Central memory CD4-positive, alpha-beta T cell (primary cell): ENCODE measurements at places on chromosomes 1 and 21.
A peak's percentile ranks its signal among the peaks of the same experiment; 100 is the strongest.

- DNase-seq: no peak
Observed at GRCh38 chr21:42156690-42157605, 62.0 kb upstream of the ABCG1 start.

GRCh38 chr1:235972311-235972689 is 92.6 kb downstream of the NID1 start:
- DNase-seq: no peak

GRCh38 chr1:44318097-44319088 is 36.7 kb downstream of the ERI3 start:
- DNase-seq: peak; percentile 24

GRCh38 chr1:218395916-218396315 is 50.8 kb downstream of the TGFB2 start:
- DNase-seq: no peak

- DNase-seq: no peak
Observed at GRCh38 chr1:213940947-213941346, 46.8 kb upstream of the PROX1 start.

DNA sequence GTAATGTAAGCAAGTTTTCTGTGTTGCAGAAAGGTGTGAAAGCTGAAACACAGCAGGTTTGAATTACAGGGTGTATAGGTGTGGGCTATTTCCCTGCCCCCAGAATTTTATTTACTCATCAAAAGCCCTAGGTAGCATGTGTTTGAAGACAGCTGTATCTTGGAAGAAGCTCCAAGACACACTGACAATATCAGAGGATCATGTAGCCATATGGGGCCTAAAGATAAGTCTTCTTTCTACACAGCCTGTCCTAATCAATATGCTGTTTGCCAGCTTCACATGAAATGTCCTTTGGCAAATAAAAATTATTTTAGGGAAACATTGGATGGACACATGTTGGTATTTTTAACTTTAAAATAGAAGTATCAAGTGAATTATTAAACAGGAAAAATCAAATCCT is 17.5 kb upstream of the SUCO start:
- no peak for DNase-seq

DNA sequence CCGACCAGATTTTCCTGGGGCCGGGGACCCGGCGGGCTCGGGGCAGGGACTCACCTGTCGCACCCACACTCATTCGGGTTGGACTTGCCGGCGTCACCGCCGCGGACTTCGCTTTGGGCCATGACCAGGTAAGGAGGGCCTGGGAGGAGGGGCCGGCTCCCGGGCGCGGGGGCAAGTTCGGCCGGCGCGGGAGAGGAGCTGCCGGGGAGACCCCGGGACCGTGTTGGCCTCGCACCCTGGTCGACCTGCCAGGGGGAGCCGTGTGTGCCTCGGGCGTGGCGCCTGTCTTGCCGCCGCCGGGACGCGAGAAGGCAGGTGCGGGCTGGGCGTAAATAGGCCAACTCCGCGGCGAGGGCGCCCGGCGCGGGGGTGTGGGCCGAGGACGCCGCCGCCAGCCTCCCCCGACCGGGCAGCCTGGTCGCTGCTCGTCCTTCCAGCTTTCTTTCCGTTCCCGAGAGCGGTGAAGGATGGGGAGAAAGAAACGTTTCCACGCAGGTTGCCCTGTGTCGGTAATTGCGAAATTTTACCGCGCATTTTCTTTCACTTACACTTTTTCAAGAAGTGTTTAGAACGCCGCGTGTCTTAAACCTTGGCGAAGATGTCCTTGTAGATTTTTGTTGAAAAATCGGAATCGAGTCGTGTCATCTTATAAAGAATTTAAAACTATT is 558 bp downstream of the USP1 start:
- peak; percentile 50 for DNase-seq

- DNase-seq: no peak
Observed at GRCh38 chr1:84619383-84620102, 45.3 kb upstream of the CTBS start.

DNA sequence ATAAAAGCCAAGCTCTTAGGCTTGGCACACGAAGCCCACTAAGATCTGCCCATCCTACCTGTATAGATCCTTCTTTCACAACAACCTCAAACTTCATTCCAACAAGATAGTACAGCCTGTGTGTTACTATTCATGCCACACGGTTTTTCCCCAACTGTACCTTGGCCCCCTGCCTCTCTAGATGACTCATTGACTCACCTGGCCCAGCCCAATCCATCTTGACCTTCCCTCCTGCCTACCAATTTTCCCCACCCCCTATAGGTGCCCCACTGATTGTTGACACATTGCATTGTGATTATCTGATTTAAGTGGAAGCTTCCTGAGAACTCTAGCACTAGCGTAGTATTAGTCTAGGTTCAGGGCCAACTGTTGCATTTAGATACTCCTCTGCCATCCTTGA is 2.0 kb upstream of the CD101 start:
- DNase-seq: no peak

DNA sequence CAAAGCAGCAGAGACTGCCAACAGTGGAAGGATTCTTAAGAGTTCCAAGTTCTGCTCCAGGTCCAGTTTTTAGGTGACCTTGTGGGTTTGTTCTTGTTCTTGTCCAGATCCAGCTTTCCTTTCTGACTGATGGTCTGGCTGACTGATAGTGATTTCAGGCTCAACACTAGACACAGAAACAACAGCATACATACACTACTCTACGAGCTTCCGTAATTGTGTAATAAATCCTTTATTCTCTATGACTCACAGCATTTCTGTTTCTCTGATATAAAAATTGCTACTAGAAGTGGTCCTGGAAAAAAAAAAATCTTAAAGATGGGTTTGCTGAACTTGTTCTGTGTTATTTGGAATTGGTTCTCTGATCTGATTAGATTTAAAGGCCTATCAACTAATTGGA is 62.2 kb upstream of the PTCH2 start:
- DNase-seq: no peak

GRCh38 chr1:112536561-112536960 is 27.8 kb downstream of the WNT2B start:
- no peak for DNase-seq
